ENCODE measurements at places on chromosomes 16 and 17.

- no peak for DNase-seq
Measured at GRCh38 chr17:31532081-31532480, 140.6 kb downstream of the RAB11FIP4 start.

DNA sequence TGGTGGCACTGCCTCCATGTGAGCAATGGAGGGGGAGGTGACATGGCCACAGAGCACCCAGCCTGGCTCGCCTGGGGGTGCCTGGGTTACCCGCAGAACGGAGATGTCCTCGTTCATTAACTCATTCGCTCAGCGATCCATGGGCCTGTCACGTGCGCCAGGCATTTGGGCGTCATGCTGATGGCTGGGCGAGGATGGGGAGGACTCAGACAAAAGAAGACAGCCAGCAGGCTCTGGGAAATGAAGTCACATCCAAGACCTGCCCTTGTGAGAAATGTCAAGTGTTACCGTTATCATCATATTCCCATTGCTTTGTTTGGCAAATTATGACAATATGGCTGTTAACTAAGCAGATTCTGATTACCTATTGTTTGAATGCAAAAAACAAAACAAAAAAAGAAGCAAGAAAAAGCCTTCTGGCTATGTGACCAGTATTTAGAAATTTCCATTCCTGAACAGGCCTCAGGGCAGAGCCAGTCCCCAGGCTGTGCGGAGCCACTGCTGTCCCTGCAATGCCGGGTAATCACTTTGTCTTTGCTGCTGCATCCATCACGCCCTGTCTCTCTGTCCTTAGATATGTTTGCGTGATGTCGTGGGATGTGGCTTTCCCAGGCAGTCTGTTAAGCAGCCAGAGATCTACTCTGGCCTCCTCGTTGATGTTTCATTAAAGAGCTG lies 57.9 kb downstream of the CMIP start:
- no peak for DNase-seq

DNA sequence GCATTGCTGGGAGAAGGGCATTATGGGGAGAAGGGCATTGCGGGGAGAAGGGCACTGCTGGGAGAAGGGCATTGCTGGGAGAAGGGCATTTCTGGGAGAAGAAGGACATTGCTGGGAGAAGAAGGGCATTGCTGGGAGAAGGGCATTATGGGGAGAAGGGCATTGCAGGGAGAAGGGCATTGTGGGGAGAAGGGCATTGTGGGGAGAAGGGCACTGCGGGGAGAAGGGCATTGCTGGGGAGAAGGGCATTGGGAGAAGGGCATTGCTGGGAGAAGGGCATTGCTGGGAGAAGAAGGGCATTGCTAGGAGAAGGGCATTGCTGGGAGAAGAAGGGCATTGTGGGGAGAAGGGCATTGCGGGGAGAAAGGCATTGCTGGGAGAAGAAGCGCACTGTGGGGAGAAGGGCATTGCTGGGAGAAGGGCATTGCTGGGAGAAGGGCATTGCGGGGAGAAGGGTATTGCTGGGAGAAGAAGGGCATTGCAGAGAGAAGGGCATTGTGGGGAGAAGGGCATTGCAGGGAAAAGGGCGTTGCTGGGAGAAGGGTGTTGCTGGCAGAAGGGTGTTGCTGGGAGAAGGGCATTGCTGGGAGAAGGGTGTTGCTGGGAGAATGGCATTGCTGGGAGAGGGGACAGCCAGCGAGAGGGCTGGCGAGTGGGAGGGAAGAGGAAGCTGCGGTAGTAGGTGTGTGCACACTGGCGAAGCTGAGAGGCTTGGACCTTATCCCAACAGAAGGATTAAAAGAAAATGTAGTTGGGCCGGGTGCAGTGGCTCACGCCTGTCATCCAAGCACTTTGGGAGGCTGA lies 4.6 kb upstream of the PYDC1 start:
- no peak for DNase-seq

GRCh38 chr16:14475370-14476139 lies 154.5 kb downstream of the PARN start:
- no peak for DNase-seq

GRCh38 chr16:84087001-84087400 lies 29.7 kb downstream of the MBTPS1 start:
- DNase-seq = no peak

DNA sequence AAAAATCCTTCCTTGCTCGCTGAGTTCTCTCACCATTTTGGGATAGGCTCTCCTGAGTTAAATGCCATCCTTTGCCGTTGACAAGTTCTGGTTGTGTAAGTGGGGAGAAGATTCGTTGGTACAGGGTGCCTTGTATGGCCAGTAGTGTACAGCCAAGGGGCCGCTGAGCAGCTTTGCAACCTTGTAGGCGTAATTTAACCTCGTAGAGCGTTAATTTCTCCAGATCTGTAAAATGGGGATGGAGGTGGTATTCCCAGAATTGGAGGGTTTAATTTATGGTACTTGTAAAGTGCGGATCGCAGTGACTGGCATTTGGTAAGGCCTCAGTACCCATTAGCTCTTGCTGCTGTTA lies 1.4 kb downstream of the ARSG start:
- DNase-seq = no peak

GRCh38 chr16:56670620-56670934 lies 963 bp downstream of the MT1H start:
- no peak for DNase-seq
